Glomerular endothelial cell (primary cell): ENCODE measurements at places on chromosomes 16 and 17. TPM values are rescaled to one million over a fixed set of nuclear protein-coding genes. Genes with fewer than 3 reads are reported as not detected.

- DNase-seq = no peak
These were observed 11.5 kb upstream of the IL34 start for GRCh38 chr16:70634861-70635260.

- no peak for DNase-seq
These were observed 15.4 kb downstream of the RGS11 start for GRCh38 chr16:260326-260725.

- DNase-seq = no peak
These were observed 97.4 kb upstream of the PSMD7 start for GRCh38 chr16:74199066-74199841.

DNA sequence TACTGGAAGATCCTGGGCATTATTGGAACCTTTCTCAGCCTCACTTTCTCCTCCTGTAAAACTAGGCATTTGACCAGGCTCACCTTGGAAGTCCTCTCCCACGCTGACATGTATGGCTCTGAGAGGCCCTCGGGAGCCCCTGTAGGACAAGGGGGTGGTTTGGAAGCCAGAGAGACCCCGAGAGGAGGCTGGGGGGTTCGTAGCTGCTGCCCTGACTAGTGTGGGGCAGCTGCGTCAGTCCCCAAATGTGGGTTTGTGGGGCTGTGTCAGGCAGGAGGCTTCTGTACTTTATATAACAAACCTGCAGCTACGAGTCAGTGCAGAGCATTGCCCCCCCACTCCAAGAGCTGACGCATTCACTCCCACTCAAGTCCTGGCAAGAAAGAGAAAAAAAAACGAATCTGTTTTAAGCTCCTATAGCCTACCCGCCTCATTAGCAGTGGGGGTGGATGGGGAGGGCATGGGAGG lies 1.8 kb downstream of the CX3CL1 start:
- no peak for DNase-seq

DNA sequence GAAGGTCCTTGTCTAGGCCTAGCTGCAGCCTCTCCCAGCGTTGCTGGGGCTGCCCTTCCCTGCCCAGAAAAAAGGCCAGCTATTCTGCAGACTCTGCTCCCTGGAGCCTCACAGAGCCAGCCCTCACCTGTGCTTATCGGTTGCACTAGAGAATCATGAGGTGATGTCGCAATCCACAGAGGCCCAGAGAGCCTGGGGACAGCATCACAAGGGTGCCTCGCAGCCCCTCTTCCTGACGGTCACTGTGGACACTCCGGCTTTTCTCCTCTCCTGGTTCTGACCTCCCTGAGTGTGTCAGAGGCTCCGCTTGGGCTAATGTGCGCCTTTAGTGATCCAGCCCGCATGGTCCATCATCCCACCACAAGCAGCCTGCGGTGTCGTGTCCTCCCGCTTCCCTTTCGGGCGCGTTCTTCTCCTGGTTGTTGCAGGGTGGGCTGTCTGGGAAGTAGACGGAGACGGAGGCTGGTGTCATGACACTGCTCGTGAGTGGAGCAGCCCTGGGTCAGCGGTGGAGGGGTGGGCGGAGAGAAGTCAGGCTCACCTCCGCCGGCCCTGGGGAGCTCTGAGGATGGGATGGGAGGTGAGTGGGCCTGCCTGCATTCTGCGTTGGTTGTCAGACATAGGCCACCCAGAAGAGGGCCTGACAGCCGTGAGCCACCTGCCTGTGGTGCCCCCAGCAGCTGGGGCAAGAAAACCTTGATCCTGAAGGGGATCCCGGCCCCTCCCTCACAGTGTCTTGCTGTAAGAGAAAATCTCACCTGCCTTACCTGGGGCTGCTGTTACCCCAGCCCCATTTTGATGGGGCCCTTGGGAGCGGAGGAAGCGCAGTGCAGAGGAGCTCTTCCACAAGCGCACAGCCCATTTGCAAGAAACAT lies 165.9 kb upstream of the CHMP6 start:
- no peak for DNase-seq

DNA sequence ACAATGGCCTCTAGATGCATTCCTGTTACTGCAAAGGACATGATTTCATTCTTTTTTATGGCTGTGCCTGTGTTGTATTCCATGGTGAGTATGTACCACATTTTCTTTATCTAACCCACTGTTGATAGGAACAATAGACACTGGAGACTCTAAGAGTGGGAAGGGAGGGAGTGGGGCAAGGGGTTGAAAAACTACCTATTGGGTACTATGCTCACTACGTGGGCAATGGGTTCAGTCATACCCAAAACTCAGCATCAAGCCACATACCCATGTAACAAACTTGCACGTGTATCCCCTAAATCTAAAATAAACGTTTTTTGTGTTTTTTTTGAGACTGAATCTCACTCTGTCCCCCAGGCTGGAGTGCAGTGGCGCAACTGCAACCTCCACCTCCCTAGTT lies 47.1 kb upstream of the SCNN1B start:
- DNase-seq = no peak

GRCh38 chr17:27569257-27569722 lies 61.7 kb upstream of the LGALS9 start:
- no peak for DNase-seq

DNA sequence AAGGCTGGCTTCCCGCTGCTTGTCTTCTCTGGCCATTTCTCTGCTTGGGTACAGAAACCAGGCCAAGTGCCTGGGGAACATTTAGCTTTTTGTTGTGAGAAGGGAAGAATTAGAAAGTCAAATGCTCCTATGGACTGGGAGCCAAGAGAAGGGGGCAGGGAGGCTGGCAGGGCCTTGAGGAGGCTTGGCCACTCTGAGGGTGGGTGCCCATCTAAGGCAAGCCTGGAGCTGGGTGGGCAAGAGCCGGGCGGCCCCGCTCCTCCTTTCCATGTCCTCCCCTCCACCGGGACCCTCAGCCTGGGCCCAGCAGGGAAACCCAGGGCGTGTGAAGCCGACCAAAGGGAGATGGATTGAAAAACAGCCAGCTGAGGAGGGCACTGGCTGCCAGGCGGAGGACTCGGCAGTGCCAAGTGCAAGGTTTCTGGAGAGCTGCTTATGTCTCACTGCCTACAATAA lies 69.4 kb downstream of the NTN1 start:
- DNase-seq = no peak

GRCh38 chr16:71771571-71771970 lies 37.1 kb downstream of the AP1G1 start:
- DNase-seq = no peak

DNA sequence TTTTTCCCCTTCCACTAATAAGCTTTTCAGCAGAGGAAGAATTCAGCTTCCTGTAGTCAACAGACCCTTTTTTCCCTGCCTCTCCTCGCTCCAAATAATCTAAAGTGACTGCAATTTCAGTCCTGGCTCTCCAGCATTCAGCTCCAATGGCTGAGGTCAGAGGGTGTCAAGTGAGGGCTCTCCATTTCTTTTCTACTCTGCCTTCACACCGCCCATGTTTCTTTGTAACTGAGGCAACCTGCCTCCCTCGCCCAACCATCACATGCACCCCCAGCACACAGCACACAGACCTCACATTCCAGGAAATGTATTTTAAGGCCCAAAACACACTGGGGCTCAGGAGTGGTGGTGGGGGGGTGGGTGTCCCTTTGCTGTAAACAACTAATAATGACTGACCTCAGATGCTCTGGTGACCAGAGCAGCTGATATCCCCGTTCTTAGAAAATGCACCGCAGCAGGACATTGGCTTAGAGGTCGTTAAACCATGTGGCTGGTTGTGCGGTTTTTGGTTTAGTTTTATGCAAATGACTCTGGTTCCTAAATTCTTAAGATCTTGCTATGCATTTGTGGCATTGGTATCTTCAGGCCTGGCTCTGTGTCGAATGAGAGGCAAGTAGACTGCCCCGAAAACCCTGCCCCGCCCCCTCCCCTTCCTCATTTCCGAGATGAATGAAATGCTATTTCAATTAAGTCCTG lies 203.6 kb downstream of the ZFHX3 start:
- no peak for DNase-seq

DNA sequence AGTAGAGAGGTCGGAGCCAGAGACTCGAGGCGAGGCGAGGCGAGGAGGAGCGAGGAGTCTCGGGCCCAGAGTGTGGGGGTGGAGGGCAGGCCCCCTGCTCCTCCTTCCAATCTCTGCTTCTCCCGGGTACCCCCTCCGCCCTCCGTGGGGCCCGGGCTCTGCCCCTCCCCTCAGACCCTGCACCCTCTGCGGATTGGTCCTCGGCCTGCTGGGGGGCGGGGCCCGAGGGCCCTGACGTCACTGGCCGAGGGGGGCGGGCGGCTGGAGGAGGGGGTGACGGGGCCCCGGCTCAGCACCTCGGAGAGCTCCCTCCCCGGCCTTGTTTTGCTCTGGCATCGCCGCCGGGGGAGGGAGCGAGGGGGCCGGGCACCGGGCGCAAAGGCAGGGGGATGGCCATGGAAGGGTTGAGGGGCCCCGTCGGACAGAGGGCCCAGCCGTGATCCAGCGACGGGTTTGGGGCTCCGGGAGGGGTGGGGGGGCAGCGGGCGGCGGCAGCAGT lies at the start of gene RUNDC3A:
Gene RUNDC3A, plus strand, starts transcription at position 282 of the 499 bp plus-strand sequence. CDS start 232 bp downstream, outside the sequence.
- DNase-seq = no peak

GRCh38 chr16:72430121-72430520 lies 258.2 kb upstream of the PMFBP1 start:
- DNase-seq = no peak

- no peak for DNase-seq
These were observed 65.1 kb downstream of the RTN4RL1 start for GRCh38 chr17:1959871-1960544.

DNA sequence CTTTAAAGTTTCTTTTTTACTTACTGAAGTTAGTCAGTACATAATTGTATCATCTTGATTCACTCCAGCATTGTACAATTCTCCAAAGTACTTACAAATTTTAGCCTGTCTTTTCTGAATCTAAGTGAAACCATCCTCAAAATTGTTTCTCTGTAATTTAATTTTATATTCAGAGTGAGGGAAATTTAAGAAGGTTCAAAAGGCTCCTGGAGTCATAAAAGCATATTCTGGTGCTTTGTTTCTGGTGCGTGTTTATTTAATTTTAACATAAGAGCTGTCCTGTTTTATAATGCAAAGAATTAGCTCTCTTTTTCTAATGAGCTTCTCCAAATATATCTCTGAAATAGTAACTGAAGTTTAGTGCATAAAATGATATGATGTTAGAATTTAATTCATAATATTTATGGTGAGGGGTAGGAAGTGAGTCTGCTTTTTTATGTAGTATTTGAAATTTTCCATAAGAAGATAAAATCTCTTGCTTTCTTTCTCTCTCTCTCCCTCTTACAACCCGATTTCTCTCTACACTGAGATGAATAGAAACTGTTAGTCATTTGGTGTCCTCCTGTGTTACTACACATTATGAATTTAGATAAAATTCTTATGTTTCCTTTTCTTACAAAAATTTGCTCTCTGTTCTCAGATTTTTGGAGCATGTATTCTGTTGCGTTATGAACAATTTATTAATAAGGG lies 339.8 kb downstream of the BCAS3 start:
- no peak for DNase-seq

MEOX1 gene
- total RNA-seq = 1.9 TPM in 1 of 2 replicates, not detected in the other

PIRT gene
- not detected in 2 replicates for total RNA-seq
